ENCODE measurements at places on chromosomes 2 and 18.

DNA sequence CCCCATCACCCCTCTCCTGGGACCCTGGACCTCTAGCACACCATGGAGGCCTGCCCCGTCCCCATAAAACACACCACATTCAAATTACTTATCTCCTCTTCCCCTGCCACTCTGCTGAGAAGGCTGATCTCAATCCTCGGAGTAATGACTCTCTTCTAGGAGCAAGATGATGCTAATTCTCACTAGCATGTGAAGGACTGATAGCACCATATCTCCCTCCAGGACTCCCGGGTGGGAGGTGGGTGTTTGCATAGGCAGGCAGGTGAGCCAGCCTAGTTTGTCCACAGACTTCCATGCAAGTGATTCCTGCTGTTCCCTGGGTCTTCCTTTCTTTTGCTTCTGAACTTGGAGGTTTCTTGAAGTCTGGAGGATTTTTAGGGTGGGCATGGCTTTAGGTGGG is 40.5 kb downstream of the HPCAL1 start:
- DNase-seq, result no peak

- DNase-seq, result no peak
Measured at GRCh38 chr2:173090973-173091660, 15.5 kb downstream of the MAP3K20 start.

DNA sequence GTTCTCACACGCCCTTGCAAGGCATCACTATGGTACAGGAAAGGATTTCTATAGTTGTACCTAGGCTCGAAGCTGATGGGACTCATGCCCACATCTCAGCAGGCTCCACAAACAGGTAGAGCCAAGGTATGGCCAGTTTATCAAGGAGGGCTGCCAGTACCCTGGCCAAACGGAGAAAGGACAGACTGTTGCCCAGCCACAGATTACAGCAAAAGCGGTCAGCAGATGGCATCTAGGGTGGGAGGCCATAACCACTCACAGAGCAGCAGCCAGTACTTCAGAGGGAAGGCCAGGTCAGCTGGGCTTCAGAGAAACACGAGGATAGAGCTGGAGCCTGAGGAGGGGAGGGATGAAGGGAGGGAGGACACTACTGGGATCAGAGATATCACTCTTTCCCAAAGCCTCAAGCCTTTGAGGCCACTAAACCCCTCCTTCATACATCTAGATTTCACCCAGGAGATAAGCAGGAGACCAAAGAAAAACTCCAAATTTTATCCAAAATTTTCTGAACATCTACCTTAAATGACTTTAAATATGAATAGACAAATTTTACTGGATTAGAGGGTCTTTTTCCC is 904.2 kb upstream of the NXPH2 start:
- DNase-seq, result no peak

- DNase-seq, result no peak
Measured at GRCh38 chr18:76433788-76434187, 61.3 kb downstream of the ZNF516 start.

DNA sequence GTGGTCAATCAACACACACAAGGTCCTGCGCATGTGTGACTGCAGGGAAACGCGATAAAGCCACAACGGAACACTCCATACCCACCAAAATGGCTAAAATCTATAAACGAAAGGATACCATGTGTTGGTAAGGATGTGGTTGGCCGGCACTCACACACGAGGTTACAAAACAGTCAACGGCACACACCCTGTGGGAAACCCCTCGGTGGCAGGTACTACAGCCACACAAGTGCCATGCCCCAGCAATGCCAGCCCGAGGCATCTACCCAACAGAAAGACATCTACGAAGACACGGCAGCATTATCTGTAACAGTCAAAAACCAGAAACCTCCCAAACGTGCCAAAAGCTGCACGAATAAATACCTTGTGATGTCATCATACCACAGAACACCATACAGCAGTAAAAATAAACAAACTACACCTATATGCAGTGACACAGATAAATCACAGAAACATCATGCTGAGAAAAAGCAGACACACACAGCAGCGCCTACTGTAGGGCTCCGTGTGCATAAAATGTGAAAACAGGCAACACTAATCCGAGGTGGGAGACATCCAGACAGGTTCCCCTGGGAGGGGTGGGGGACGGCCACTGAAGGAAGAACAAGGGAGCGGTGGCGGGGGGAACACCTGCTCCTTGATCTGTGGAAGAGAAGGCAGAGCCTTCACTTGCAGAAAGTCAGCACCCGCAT is 36.7 kb downstream of the HDAC4 start:
- no peak for DNase-seq

GRCh38 chr2:32738939-32739338 is 111.1 kb downstream of the TTC27 start:
- no peak for DNase-seq

DNA sequence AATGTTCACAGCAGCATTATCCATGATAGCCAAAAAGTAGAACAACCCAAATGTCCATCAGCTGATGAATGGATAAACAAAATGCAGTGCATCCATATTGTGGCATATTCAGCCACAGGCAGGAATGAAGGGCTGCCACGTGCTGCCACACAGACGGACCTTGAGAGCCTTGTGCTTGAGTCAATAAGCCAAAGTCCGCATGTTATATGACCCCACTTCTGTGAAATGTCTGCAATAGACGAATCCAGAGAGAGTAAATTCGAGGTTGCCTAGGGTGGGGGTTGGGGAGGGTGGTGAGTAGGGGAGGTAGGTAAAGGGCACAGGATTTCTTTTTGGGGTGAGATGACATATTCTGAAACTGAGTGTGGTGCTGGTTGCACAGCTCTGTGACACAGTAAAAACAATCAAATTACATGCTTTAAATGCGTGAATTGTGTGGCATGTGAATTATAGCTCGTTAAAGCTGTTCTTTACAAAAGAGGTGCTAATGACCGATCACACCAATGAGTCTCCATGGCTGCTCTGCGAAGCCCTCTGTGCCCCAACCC is 38.9 kb upstream of the LDLRAD4 start:
- no peak for DNase-seq

GRCh38 chr2:193556766-193557470 is 1362.2 kb upstream of the TMEFF2 start:
- DNase-seq, result no peak

GRCh38 chr2:101463911-101464641 is 10.8 kb downstream of the RFX8 start:
- no peak for DNase-seq

- no peak for DNase-seq
Measured at GRCh38 chr2:114543236-114543766, 100.9 kb downstream of the DPP10 start.

DNA sequence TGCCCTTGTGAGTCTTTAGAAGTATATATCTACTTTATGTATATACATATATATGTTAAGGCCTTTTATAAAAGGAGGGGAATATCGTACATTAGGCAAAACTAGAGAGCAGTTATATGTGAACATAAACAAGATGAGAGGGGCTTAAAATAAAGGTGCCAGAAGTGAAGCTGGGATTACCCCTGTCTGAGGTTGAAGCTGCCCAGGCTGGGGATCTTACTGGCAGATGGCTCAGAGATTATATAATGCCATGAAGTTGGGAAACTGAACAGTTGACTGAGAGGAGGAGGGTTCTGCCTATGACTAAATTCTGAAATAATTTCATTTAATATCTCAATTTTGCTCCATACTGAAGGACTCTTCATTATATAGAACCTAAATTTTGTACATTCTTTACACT is 6.0 kb downstream of the PNO1 start:
- no peak for DNase-seq

- DNase-seq, result no peak
Measured at GRCh38 chr18:62023536-62023935, 130.7 kb upstream of the RNF152 start.

DNA sequence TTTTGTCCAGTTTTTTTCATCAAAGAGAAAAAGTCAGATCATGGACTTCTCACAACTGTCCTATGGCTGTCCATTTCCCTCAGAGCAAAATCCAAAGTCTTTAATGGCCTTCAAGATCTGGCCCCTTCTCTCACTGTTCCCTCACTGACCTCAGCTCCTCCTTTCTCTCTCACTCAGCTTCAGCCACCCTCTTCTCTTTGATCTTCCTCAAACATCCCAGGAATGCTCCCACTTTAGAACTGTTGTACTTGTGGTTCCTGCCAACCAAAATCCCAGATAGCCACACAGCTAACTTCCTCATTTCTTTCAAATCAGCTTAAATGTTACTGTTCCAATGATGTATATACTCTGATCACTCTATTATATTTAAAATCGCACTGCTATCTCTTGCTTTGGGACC is 82.9 kb downstream of the NUP35 start:
- no peak for DNase-seq

- no peak for DNase-seq
Measured at GRCh38 chr2:84674586-84674985, 158.3 kb downstream of the DNAH6 start.

DNA sequence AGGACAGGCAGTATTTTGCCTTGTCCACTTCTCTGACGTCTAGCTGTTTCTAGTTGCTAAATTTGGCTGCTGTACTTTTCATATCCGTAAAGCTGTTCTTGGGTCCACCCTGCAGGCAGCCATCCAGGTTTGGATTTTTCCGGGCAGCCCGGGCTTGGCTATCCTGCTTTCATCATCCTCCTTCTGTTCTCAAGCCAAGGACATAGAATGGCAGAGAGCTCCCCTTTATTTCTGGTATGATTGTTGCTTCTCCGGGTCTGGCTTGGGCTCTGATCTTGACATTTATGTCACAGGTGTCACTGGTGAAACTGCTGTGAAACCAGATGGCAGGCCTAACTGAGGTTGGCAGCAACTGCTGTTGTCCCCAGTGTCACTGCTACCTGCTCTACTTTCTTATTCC is 35.5 kb downstream of the SCN2A start:
- DNase-seq, result no peak

DNA sequence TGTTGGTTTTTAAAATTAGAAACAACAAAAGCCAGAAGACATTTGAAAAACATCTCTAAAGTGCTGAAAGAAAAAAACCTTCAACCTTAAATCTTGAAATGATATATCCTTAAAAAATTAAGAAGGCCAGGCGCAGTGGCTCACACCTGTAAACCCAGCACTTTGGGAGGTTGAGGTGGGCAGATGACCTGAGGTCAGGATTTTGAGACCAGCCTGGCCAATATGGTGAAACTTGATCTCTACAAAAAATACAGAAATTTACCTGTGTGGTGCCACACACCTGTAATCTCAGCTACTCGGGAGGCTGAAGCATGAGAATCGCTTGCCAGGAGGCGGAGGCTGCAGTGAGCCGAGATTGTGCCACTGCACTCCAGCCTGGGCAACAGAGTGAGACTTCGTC is 87.7 kb upstream of the SIX2 start:
- DNase-seq, result no peak

DNA sequence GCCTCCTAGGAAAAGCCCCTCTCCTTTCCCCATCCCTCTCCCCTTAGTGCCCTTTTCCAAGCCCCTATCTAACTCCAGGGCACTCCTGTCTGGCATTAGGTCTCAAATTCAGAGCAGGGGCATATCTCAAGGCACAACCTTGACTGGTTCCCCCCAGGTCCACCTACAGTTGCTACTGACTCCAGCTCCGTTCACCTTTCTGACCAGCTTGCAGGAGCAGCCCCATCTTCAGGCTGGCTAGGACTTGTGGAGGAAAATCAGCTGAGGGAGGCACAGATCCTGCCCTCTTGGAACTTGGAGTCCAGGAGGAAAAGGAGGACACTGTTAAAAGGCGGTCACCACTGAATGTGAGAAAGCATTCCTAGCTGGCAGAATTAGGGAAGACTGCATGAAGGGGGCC is 152.4 kb downstream of the ZFP36L2 start:
- DNase-seq, result no peak

DNA sequence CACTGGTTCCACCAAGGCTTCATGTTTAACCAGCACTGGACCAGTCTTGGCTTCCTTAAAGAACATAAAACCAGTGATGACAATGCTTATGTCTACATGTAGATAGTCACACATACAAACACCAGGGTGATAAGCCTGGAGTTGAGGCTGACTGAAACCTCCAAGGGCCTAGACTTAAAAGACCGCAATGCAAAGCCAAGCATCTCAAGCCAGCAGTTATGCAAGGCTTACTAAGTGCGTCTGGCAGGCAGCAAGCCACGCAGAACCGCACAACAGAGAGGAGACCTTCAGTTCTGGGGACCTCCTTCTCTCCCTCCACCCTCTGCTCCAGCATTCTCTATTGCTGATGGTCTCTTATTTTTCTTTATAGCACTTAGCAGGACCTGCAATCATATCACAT is 63.2 kb upstream of the ACAA2 start:
- no peak for DNase-seq

DNA sequence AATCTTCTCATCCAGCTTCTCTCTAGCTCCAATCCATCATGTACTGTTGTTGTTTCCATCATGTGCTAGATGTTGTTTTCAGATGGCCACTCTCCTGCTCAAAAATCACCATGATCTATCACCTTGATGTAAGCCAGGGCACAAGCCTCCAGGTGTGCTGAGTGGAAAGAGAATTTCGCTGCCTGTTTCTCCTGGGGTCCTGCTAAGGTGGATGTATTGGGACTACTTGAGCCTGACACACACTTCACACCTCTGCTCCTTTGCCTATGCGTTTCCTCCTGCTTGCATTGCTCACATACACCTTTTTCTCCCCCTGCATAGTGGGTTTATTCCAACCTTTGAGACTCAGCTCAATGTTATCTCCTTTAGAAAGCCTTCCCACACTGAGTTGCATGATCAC is 287.6 kb downstream of the CYRIA start:
- DNase-seq, result no peak

DNA sequence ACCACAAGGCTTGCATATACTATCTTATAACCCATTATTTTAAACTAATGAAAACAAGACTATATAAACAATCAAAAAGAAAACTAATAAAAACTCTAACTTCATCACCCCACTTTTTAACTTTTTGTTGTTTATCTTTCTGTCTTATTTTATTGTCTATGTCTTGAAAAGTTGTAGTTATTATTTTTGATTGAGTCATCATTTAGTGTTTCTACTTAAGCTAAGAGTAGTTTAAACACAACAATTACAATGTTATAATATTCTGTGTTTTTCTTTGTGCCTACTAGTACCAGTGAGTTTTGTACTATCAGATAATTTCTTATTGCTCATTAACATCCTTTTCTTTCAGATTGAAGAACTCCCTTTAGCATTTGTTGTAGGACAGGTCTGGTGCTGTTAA is 318.7 kb upstream of the ATP5MC3 start:
- DNase-seq, result no peak

DNA sequence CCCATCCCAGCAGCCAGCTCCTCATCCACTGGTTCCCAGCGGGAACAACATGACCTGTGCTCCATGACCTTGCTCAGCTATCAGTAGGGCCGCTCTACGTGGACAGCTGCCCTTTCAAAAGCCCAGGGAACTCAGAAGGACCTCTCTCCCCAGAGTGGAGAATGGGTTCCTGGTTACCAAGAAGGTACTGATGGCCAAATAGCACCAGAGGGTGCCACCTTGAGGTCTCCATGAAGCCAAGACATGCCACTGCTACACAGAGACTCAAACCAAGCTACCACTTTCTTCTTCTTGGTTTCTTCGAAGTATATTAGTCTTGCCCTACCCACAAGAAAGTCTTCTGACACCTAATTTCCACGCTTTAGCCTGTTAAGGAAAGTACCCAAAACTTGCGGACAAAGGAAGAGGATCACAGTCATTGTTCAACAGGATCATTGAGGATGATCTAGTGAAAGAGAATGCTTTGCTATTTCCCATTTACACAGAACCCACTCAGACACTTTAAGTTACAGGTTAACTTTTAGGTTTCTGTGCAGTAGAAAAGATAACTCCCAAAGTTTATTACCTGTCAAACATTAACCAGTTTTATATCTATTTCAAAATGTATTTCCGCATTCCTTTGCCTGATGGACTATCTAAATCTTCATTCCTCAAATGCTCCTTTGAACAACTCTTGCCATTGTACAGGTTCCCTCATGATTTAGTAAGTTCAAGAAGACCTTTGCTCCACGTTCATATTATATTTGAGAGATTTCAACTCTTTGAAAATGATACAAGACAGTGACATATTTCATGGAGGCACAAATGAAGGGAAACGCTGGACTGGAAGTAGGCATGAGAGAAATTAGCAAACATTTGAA is 102.2 kb downstream of the ALPK2 start:
- no peak for DNase-seq

Measured in T-helper 2 cell (primary cell).